ENCODE measurements at places on chromosomes 2 and 18. TPM values are rescaled to one million over a fixed set of nuclear protein-coding genes. Genes with fewer than 3 reads are reported as not detected.

- peak; percentile 54 for ATAC-seq
These were observed 487.3 kb upstream of the SPRED2 start for GRCh38 chr2:65919550-65920188.

- no peak for ATAC-seq
These were observed 386.5 kb upstream of the TCF4 start for GRCh38 chr18:55974521-55974920.

- no peak for ATAC-seq
These were observed 294.8 kb upstream of the NRP2 start for GRCh38 chr2:205387350-205388055.

- no peak for ATAC-seq
These were observed 15.0 kb upstream of the ELOA2 start for GRCh38 chr18:47050468-47050867.

GRCh38 chr18:25136416-25137196 lies 215.4 kb downstream of the ZNF521 start:
- no peak for ATAC-seq

DNA sequence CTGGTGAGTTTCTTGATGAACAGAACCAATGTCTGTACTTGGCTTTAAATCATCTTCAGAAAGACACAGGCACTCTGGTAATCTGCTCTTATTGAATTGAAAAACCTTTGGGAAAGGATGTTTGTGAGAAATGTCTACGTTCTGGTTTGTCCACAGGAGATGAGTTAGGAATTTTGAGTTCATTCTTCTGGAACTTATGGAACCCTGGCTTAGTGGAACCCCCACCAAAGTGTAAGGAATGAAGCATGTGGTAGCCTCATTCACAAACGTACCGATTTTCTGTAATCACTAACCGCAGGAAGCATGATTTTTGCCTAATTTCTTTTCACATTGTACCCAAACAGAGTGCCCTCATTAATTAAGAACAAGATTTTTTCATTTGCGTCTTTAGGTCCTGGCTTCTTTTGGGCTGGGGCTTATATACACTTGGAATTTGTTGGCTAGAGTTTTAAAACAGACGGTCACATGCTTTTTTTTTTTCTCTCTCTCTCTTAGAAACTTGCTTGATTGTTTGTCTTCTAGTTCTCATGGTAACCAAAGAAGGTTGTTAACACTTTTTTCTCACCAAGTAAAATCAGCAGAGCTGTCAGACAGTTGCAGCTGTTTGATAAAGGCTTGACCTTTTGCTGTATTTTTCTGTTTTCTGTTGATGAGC lies 314.1 kb upstream of the THUMPD2 start:
- ATAC-seq, result no peak

GRCh38 chr2:3149441-3150217 lies 228.0 kb downstream of the EIPR1 start:
- ATAC-seq, result peak; percentile 15

- no peak for ATAC-seq
These were observed 3.2 kb downstream of the RALBP1 start for GRCh38 chr18:9478545-9478944.

DNA sequence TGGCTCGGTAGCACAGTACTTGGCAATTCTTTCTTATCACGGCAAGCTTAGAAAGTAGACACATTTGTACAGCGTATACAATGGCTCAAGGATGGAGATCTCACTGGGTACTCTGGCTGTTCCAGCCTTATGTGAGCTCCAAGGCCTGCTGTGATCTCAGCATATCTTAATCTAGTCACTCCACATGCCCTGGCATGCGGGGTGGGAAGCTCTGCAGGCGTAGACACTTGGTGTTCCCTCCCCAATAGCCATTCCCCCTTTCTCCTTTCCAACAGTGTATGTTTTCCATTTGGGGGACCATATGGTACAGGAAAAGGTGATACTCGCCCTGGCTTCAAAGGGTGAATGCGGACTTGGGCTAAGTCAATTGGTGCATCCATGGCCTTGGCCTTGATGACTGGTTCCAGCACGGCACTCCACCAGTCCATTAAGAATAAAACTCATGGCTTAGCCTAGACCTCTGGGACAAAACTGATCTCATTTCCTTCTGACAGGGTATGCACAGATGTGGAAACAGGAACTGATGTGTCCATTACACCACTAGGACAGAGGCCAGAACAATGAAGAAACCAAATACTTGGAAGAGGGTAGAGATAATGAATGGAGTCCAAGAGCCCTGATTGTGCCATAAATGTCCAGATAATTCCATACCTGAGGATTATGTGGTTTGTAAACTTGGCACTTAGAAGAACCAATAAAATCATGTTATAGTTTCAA lies 28.4 kb downstream of the TGIF1 start:
- ATAC-seq, result peak; percentile 33

DNA sequence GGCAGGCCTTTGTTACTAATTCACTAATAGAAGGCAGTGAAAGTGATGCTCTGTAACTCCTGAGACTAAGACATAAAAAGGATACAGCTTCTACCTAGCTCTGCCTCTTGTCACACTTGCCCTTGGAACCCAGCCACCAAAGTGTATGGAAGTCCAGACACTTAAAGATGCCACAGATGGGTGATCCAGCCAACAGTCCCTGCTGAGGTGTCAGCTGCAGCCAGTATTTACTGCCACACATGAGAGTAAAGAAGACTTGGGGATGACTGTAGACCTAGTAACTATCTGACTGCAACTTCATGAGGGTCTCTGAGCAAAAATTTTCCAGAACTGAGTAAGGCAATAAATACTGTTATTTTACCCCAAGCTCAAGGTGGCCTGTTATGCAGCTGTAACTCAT lies 8.8 kb downstream of the IMMT start:
- no peak for ATAC-seq

GRCh38 chr2:226647621-226648518 lies 151.8 kb downstream of the IRS1 start:
- ATAC-seq, result no peak

DNA sequence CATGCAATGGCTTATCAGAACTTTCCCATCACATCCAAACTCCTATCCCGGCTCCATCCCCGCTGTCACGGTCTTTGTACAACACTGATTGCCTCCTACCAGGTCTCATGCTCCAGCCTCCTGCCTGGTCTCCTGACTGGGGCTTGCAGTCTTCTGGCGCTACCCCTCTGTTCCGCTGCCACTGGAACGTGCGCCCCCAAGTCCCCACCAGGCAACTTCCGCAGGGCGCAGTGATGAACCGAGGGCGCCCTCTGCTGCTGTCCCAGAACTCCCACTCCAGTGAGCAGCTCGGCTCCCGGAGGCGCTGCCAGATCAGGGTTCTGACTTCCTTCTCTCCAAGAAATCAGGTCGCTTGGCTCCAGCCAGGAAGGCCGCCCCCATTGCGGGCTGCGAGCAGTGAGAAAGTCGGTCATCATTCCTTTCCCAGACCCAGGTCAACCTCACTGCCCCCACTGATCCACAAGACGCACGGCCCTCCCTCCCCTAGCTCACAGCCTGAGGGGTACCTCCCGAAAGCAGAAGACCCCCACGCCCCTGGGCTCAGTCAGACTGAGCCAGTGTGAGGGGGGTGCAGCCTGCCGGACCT lies 43.9 kb upstream of the RAB11FIP5 start:
- peak; percentile 44 for ATAC-seq

GRCh38 chr2:223732346-223732745 lies 105.0 kb downstream of the AP1S3 start:
- ATAC-seq, result no peak

GRCh38 chr18:8947566-8947965 lies 154.9 kb upstream of the NDUFV2 start:
- ATAC-seq, result no peak

- no peak for ATAC-seq
These were observed 83.6 kb upstream of the NCKAP5 start for GRCh38 chr2:133651861-133652260.

DNA sequence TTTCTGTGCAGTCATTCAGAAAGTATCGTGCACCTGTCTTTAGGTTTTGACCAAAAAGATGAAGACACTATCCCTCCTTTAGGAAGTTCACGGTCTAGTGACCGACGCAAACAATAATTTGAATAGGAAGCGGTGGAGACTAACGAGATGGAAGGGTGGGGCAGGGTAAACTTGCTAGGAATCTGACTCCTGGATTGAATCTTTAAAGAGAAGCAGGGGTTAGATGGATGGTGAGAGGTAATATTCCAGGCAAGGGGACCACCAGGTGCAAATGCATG lies 651 bp upstream of the TXNL1 start:
- no peak for ATAC-seq

- ATAC-seq, result no peak
These were observed 247.6 kb downstream of the SLC8A1 start for GRCh38 chr2:40204268-40204667.

- no peak for ATAC-seq
These were observed 156.5 kb downstream of the CDH7 start for GRCh38 chr18:65907281-65907680.

GRCh38 chr2:85602476-85603234 lies at the start of gene TMEM150A:
Gene TMEM150A (minus strand): TSS chr2:85602698. CDS start chr2:85601948, 750 bp downstream.
- peak; percentile 93 for ATAC-seq

DNA sequence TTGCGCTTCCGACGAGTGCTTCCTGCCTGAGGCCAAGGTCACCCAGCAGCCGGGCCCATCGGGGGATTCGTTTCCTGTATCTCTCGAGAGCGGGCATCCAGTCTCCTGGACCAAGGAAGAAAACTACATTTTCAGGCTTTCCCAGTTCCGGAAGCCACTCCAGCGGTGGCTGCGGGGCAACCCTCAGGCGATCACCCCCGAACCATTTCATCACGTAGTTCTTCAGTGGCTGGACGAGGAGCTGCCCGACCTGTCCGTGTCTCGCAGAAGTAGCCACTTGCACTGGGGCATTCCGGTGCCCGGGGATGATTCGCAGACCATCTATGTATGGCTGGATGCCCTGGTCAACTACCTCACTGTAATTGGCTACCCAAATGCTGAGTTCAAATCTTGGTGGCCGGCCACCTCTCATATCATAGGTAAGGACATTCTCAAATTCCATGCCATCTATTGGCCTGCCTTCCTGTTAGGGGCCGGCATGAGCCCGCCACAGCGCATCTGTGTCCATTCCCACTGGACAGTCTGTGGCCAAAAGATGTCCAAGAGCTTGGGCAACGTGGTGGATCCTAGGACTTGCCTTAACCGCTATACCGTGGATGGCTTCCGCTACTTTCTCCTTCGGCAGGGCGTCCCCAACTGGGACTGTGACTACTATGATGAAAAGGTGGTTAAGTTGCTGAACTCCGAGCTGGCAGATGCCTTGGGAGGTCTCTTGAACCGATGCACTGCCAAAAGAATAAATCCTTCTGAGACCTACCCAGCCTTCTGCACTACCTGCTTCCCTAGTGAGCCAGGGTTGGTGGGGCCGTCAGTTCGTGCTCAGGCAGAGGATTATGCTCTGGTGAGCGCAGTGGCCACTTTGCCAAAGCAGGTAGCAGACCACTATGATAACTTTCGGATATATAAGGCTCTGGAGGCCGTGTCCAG lies 1.0 kb downstream of the MARS2 start:
- ATAC-seq, result no peak

DNA sequence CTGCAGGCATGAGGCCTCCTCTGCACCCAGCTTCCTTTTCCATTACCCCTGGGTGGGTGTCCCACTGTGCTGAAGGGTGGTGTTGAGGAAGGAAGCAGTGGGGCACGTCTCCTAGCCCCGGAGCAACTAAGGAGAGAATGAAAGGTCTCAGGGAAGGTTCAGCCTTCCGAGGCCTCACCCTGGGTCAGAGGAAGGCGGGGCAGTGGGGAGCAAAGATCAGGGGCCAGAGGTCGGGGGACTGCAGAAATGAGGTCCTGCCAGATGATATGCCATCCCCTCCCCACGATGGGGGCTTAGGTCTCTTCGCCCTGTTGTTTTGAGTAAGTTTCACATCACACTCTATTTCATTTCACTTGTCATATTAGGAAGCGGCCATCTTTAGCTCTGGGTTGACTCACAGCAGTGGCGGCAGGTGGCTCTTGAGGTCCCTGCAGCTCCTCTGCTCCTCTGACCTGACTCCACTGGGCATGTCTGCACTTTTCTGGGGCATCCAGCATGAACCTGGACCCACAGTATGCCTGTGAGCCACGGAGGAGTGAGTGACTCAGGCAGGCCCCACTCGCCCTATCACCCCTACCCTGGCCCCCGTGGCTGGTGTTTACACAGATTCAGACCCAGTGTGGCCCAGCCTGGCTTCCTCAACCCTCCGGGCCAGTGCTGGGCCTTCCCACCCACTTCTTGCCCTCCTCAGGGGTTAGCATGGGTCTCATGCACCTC lies 153.7 kb upstream of the SMAD2 start:
- ATAC-seq, result peak; percentile 6

DNA sequence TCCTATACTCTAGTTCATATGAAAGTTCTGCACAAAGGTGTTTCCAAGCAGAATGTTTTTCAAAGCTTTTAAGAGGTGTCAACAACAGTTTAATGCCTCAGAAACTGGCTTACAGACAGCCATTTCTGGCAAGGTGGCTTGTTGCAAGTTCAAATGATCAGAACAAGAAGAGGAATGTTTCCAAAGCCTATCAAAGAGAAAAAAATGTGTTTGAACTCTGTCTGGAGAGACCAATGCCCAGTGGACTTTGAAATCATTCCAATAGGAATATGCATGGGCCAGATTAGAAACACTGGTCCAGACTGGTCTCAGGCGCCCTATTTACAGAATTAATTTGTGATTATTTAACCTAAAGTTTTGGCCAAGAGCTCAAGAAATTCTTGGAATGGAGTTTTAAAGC lies 106.2 kb downstream of the CPS1 start:
- no peak for ATAC-seq

- no peak for ATAC-seq
These were observed 13.7 kb downstream of the GATA6 start for GRCh38 chr18:22182884-22183697.

DNA sequence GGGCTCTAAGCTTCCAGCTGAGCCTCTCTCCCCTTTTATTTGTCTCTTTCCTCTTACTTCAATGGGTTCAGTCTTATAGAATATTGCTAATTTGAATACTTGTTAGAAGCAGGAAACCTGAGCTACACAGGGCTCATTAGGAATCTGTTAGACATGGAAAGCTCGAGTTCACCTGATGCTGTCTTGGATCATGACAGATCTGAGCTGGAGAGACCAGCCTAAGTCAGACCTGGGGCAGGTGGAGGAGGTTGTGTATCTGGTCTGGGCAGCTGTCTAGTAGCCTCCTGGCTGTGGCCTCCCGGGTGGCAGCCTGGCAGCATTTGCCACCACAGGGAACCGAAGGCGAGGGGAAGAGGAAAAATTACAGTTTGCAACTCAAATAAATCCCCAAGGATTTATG lies 185.9 kb downstream of the ICOS start:
- no peak for ATAC-seq

CYS1 gene
- total RNA-seq, result 0.52 TPM

TMEM247 gene
- not detected for total RNA-seq

KCNJ3 gene
- not detected for total RNA-seq

Data from esophagus mucosa (tissue), 1 donor.